ENCODE measurements at places on chromosomes 3 and 15.

DNA sequence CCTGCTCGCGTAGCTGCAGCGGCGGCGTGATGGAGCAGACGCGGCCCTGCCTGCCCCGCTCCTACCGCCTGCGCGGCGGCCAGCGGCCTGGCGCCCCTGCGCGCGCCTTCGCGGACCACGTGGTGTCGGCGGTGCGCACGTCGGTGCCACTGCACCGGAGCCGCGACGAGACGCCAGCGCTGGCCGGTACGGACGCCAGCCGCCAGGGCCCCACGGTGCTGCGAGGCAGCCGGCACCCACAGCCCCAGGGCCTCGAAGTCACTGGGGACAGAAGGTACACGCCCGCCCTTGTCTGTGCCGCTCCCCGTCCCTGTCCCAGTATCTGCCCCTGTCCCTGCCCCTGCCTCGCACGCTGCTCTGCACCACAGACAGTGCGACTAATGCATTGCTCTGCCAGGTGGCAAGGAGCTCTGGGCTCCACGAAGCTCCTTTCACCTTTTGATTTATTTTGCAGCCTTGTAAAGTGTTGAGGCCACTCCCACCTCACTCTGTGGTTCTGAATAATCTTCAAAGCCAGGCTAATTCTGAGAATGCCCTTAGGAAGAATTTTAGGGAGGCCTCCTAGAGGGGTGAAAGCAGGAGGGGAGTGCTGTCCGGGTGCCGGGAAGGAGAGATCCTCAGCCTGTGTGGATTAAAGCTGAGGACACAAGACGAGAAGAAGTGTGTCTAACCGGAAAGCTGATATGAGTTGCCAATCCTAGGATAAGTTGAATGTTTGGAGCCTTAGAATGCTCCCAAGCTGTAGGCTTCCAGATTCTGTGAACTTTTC is 100.0 kb downstream of the THSD4 start:
- H3K36me3 ChIP-seq: no peaks in the 10 kb centered on the region
- no peak for DNase-seq
- no peaks in the 10 kb centered on the region for H3K4me1 ChIP-seq
- H3K27me3 ChIP-seq: peaks cover 30% of the 10 kb centered on the region

DNA sequence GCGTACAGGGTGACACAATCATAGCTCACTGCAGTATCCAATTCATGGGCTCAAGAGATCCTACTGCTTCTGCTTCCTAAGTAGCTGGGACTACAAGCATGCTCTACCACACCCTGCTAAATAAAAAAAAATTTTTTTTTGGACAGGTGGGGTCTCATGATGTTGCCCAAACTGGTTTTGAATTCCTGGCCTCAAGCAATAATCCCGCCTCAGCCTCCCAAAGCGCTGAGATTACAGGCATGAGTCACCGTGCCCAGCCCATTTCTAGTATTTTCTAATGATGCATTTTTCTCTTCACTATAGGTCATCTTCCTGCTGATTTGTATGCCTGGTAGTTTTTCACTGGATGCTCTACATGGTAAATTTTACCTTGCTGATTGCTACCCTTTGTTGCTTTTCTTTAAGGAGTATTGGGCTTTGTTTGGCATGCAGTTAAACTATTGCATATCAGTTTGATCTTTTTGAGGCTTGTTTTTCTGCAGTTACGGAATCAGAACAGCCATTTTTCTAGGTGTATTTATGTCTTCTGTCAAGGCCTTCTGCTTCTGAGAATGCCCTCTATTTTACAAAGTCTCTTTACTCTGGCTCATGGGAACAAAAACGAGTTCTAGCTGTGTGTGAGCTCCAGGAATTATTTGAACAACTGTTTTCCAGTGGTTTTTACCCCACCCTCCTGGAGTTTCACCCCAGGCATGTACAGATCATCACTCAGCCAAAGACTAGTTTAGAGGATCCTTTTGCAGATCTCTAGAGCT is 14.2 kb upstream of the NPTN start:
- no peak for DNase-seq
- peaks cover 3% of the 10 kb centered on the region for H3K27me3 ChIP-seq
- H3K27ac ChIP-seq: peak overlapping the region; percentile 40
- H3K4me1 ChIP-seq: no peaks in the 10 kb centered on the region
- no peak overlapping the region for H3K4me3 ChIP-seq

DNA sequence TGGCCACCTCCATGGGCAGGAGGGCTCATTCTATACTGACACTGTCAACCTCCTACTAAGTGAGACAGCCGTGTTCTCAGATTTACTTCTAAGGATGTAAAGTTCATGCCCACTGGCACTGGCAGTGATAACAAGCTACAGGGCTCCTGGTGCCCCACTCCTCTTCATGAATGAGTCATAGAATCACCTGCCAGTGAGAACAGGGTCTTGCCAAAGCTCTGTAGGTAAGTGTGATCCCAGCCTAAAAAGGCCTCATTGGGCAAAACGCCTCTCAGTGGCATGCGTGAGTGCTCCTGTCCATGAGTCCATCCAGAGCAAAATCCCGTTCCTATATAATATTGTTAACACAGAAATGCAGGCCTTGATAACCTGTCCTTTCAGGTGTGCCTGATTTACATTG is 17.4 kb downstream of the PXYLP1 start:
- peaks cover 2% of the 10 kb centered on the region for H3K4me1 ChIP-seq
- peak overlapping the region; percentile 10 for H3K27ac ChIP-seq
- H3K36me3 ChIP-seq: no peaks in the 10 kb centered on the region
- H3K27me3 ChIP-seq: no peaks in the 10 kb centered on the region
- no peak overlapping the region for H3K4me3 ChIP-seq

DNA sequence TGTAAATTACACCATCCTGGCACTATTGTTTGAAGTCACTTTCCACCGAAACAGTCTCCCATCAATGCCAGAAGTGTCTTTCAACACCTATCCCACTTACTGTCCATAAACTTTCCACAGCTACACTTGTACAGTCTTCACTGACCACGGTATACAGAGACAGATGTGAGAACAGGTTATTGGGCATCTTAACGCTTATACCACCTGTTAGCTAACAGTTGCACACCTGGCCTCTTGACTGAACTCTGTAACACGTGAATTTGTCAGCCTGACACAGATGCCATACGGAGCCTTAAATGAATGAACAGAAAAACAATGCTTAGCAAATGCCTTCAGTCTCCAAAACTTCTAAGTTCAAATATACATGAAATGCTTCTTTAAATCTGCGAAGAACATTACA is 440.5 kb downstream of the SHQ1 start:
- peak overlapping the region; percentile 7 for H3K4me3 ChIP-seq
- peak overlapping the region; percentile 21 for H3K27ac ChIP-seq
- no peaks in the 10 kb centered on the region for H3K27me3 ChIP-seq
- no peaks in the 10 kb centered on the region for H3K36me3 ChIP-seq
- DNase-seq: no peak

- H3K27ac ChIP-seq: peak overlapping the region; percentile 13
- H3K27me3 ChIP-seq: no peaks in the 10 kb centered on the region
- H3K36me3 ChIP-seq: peaks cover 45% of the 10 kb centered on the region
- peaks cover 12% of the 10 kb centered on the region for H3K4me1 ChIP-seq
Measured at GRCh38 chr3:161254861-161255260, 33.8 kb downstream of the NMD3 start.

DNA sequence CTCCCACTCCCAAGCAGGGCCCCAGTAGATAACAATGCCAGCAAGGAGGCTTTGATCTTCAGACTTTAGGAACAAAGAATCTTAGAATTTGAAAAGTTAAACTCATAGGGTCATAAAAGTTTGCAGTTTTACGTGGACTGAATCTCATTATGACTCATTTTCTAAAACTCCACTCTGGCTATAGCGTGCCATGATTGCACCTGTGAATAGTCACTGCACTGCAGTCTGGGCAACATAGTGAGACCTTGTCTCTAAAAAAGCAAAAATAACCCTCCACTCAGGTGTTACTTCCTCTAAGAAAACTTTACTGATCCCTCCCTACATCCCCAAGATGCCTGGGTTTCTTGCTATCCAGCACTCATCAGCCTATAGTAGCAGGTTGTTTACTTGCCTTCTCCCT is 104.5 kb downstream of the IL20RB start:
- H3K27me3 ChIP-seq: no peaks in the 10 kb centered on the region
- no peak for DNase-seq
- H3K4me3 ChIP-seq: no peak overlapping the region
- no peaks in the 10 kb centered on the region for H3K36me3 ChIP-seq

- no peak overlapping the region for H3K4me3 ChIP-seq
- H3K27me3 ChIP-seq: no peaks in the 10 kb centered on the region
- H3K4me1 ChIP-seq: peaks cover 14% of the 10 kb centered on the region
- H3K36me3 ChIP-seq: peaks cover 3% of the 10 kb centered on the region
- no peak for DNase-seq
Measured at GRCh38 chr15:98873441-98874218, 134.0 kb downstream of the PGPEP1L start.

- DNase-seq: no peak
- peaks cover 7% of the 10 kb centered on the region for H3K27me3 ChIP-seq
- H3K4me3 ChIP-seq: peak overlapping the region; percentile 91
Measured at GRCh38 chr15:44713006-44713966, 2.0 kb downstream of the B2M start.

- H3K27me3 ChIP-seq: no peaks in the 10 kb centered on the region
- peak overlapping the region; percentile 14 for H3K27ac ChIP-seq
- DNase-seq: no peak
- H3K36me3 ChIP-seq: peaks cover 17% of the 10 kb centered on the region
Measured at GRCh38 chr3:44628716-44629115, 3.9 kb downstream of the ZNF197 start.

All from progenitor cell of endocrine pancreas (in vitro differentiated cells).